ENCODE measurements at places on chromosomes 6 and 20.
A peak's percentile ranks its signal among the peaks of the same experiment; 100 is the strongest.

GRCh38 chr6:41878246-41878645, 16.9 kb downstream of the USP49 start:
- no peak for DNase-seq

GRCh38 chr6:158972241-158973233, 27.5 kb downstream of the RSPH3 start:
- peak; percentile 31 for DNase-seq

- DNase-seq = no peak
Measured at GRCh38 chr6:136866872-136867416, 44.6 kb downstream of the PEX7 start.

DNA sequence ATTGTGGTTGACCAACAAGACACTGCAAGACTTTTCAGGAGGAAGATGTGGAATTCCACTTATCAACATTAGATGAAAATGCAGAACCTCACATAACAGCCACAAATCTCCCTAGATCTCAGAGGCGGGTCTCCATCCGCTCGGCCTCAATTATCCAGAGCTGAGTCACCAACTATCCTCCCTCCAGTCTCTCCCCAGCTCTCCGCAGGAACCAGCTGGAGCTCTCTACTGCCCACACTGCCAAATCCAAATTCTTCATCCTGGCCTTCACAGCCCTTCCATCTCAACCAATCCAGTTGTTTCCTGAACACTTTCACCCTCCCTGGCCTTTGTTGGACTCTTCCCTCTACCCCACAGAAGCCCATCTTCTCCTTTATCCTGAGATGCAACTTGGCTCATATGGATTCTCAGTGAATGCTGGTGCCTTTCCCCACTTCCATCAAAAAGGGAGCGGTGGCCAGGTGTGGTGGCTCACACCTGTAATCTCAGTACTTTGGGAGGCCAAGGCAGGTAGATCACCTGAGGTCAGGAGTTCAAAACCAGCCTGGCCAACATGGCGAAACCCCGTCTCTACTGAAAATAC, 3.5 kb upstream of the TGIF2 start:
- no peak for DNase-seq

DNA sequence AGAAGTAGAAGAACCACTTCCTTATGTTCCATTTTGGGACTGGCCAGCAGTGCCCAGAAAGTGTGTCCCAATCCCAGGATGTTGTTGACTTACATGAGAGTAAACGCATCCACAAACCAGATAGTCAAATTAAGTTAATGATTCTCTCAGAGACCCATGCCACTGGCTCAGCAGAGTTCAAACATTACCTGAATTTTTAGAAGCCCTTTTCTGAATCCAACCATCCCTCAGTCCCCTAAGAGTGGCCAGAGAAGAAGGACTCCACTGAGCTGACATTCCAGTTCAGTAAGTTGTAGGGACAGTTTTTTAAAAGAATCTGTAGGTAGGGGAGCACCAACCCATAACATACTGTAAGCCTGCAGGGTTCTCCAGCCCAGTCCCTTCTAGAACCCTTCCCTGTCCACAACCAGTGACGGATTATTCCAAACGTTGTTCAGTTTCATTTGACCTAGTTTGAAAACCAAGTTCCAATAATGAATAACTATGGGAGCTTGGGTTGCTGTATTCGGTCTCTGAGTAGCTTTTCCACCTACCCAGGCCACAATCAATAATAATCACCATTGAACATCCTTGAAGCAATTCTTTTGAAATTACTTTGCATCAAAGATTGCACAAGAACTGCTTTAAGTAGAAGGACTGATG, 153.0 kb downstream of the LPA start:
- DNase-seq = no peak

GRCh38 chr6:29656157-29656556, 735 bp upstream of the MOG start:
- peak; percentile 38 for DNase-seq

DNA sequence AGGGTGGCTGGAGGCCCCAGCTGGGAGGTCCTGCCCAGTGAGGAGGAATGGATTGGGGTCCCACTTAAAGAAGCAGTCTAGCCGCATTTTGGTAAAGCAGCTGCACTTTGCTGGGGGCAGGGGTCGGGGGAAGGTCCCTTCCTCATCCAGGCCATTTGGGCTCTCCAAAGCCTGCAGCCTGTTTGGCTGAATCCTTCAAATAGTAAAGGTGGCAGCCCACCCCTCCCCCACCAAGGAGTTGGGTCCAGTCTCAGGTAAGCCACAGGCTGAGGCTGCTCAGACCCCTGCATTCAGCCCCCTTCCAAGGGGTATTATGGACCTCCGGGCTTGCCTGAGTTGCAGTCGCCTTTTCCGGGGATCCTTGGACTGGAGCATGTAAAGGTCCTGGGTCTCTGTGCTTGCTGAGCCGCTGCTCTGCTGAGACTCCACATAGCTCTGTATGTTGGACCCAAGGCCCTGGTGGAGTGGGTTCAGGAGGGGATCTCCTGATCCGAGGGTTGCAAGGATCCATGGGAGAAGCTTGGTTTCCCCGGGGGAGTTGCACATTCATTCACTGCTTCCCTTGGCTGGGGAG, 417.4 kb downstream of the KHDRBS2 start:
- DNase-seq = no peak

DNA sequence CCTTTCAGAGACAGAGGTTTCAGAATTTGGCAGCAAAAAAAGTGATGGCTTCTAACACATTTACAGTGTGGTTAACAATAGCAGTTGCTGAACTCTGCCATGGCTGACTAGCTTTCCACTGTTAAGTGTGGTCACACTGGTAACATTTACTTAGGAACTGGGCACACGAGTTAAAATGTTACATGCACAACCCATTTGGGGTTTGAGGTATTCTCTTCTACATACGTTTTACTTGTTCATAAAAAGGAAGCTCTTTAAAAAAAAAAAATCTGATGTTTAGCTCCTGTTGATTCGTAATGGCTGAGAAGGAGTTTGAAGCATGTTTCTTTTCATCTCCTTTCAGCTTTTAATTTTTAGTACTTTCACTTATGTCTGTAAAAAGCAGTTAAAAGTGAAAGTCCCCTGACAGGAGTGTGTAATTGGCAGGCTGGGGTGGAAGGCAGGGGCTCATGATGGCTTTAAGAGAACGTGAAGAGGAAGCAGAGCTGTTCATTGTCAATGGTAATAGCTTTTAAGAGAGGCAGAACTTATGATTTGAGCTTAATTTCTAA, 245.9 kb downstream of the FARS2 start:
- no peak for DNase-seq

DNA sequence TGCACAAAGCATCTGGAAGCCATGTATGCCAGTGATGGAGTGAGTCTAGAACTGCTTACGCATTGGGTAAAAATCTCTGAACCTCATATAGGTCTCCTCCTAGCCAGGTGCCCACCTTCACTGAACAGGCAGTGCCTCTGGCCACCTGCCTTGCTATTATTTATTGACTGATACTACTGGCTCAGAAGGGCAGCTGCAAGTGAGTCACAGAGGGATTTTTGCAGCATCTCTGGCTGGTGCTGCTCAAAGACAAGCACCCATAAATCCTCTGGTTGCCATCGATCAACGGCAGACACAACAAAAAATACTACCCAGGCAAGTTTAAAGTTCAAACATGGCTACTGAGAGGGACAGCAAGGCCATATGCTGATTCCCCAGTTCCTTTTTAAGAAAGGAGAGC, 279.4 kb downstream of the UBE3D start:
- DNase-seq = no peak

- no peak for DNase-seq
Measured at GRCh38 chr20:63117151-63117550, 98.8 kb downstream of the YTHDF1 start.

- no peak for DNase-seq
Measured at GRCh38 chr20:50567860-50568548, 57.8 kb downstream of the PTPN1 start.

DNA sequence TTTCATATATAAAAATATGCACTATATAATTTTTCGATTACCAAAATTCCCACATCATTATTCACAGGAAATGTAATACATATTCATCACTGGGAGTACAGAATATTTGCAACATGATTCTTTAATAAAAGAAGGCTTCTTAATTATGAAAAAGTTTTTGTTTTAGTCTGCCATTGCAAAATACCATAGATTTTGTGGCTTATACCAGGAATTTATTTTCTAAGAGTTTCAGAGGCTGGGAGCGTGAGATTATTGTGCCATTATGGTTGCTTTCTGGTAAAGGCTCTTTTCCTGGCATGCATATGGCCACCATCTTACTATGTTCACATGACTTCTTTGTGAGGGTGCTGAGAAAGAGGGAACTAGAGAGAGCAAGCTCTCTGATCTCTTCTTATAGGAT, 306.9 kb upstream of the ADGRB3 start:
- no peak for DNase-seq

GRCh38 chr6:151240791-151241642, 1.2 kb downstream of the AKAP12 start:
- DNase-seq = peak; percentile 14

DNA sequence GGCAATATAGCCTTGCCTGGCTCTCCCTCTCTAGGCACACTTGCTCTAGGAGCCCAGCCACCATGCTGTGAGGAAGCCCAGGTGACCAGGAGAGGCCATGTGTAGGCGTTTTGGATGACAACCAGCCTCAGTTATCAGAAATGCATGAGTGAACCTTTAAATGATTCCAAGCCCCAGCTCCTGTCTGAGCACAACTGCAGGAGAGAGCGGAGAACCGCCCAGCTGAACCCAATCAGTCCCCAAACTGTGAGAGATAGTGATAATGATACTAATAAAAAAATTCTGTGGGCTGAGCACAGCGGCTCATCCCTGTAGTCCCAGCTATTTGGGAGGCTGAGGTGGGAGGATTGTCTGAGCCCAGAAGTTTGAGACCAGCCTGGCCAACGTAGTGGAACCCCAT, 83.8 kb upstream of the TOX2 start:
- no peak for DNase-seq

- DNase-seq = no peak
Measured at GRCh38 chr20:24011282-24011681, 22.7 kb upstream of the GGTLC1 start.

DNA sequence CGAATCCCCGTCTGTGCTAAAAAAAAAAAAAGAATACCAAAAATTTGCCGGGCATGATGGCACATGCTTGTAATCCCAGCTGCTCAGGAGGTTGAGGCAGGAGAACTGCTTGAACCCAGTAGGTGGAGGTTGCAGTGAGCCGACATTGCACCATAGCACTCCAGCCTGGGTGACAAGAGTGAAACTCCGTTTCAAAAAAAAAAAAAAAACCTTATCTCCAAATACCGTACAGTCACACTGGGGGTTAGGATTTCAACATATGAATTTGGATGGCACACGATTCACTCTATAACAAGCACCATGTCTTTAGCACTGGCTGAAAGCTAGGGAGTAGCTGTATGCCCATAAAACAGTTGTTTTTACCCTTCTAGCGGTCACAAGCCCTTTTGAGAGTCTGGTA, 3.8 kb downstream of the SMIM13 start:
- DNase-seq = no peak

GRCh38 chr20:49785852-49786175, 26.8 kb upstream of the SLC9A8 start:
- no peak for DNase-seq

GRCh38 chr20:278181-278580, 12.4 kb downstream of the C20orf96 start:
- DNase-seq = no peak

DNA sequence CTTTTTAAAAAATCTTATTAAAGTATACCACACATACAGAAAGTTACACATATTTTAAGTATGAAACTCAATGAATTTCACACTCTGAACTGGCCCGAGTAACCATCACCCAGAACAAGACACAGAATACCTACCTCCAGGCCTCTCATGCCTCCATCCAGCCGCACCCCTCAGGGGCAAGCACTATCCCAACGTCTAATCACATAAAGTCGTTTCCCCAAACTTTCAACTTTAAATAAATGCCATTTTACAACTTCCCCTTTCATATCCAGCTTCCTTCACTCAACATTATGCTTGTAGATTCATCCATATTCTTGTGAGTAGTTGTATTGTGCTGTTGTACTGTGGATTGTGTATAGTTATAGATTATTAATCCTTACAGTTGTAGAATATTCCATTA, 539.1 kb downstream of the CD83 start:
- DNase-seq = no peak

- no peak for DNase-seq
Measured at GRCh38 chr6:134058622-134059366, 6.4 kb upstream of the SLC2A12 start.

- DNase-seq = no peak
Measured at GRCh38 chr6:28638787-28639430, 113.2 kb downstream of the GPX5 start.

DNA sequence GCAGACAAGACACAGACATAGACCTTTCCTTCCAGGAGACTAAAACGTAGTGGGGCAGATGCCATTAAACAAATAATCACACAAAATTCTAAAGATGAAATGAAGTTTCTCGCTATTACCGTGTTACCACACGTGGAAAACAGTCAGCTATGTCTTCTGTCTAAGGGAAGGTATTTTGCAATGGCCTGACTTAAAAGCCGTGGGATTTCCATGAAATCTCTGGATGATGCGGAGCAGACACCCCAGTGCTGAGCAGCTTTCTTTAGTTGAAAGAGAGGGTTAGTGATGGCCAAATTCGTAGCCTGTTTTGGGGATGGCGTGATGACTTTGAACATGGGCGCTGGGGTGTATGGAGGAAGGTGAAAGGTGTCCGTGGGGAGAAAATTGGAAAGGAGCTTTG, 281.8 kb downstream of the NRN1 start:
- no peak for DNase-seq

DNA sequence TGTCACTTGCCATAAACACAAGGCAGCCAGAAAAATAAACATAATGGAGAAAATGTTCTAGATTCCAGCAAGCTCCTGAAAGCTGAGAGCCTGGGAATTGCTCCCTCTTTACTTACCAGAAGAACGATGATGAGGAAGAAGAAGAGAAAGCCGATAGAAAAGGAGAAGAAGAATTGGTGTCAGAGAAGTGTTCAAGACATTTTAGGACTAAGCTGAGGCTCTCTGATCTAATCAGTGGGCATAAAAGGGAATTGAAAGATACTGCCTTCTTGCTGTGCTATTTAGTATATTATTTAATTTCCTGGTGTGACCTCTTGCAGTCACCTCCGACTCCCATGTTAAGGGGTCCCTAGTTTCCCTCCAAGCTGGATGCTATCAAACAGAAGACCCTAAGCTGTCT, 316.6 kb upstream of the JARID2 start:
- no peak for DNase-seq

- no peak for DNase-seq
Measured at GRCh38 chr20:37877832-37878772, 24.8 kb upstream of the VSTM2L start.

- DNase-seq = no peak
Measured at GRCh38 chr6:109441069-109441816, 719 bp downstream of the SMPD2 start.

DNA sequence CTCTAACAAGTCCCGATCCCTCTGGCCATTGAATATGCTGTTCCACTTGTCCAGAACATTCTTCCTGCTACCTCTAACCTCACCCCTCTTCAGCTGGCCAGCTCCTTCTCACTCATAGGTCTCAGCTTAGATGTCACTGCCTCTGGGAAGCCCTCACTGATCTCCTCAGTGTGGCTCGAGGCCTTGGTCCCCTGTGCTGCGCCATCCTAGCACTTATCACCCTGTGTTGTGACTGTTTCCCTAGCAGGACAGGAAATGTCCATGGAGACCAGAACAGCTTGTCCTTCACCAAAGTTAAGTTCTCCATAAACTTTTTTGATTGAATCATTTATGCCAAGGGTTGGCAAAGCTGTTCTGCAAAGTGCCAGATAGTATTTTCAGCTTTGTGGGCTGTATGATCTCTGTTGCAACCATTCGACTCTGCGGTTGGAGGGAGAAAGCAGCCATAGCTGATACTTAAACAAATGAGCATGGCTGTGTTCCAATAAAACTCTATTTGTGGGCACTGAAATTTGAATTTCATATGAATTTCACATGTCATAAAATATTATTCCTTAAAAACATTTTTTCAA, 6.5 kb upstream of the BNIP5 start:
- no peak for DNase-seq
